A549 treated with CpdA at 1 μM for 4 hours (cell line): ENCODE measurements at places on chromosomes 1 and 21. TPM values are rescaled to one million over a fixed set of nuclear protein-coding genes. Genes with fewer than 3 reads are reported as not detected.

RUNX3 gene
- 5.5 to 7.3 TPM (median 6.2 TPM) in 5 replicates for total RNA-seq

FCRL1 gene
- total RNA-seq, result not detected in 5 replicates

OPTC gene
- not detected in 5 replicates for total RNA-seq

SERPINC1 gene
- 0.13 to 0.15 TPM (median 0.14 TPM) in 3 of 5 replicates, not detected in the others for total RNA-seq

TSSK3 gene
- total RNA-seq, result 0.07 TPM in 1 of 5 replicates, not detected in the others
